ENCODE measurements at places on chromosomes 16 and 17. TPM values are rescaled to one million over a fixed set of nuclear protein-coding genes. Genes with fewer than 3 reads are reported as not detected.

GRCh38 chr17:2705888-2706795 is 5.4 kb downstream of the CLUH start:
- DNase-seq = no peak
- no peak overlapping the region for H3K4me3 ChIP-seq
- H3K36me3 ChIP-seq = peaks cover 4% of the 10 kb centered on the region
- H3K27me3 ChIP-seq = no peaks in the 10 kb centered on the region
- no peak overlapping the region for H3K27ac ChIP-seq
- peaks cover 33% of the 10 kb centered on the region for H3K4me1 ChIP-seq

The PYY gene
- 0.21 TPM for polyA plus RNA-seq

The CTRB1 gene
- polyA plus RNA-seq = not detected

GRCh38 chr17:49935526-49936210 is 33.3 kb upstream of the DLX4 start:
- DNase-seq = no peak
- H3K4me3 ChIP-seq = no peak overlapping the region
- peaks cover 96% of the 10 kb centered on the region for H3K27me3 ChIP-seq
- H3K27ac ChIP-seq = no peak overlapping the region
- no peaks in the 10 kb centered on the region for H3K4me1 ChIP-seq
- H3K36me3 ChIP-seq = no peaks in the 10 kb centered on the region

- no peaks in the 10 kb centered on the region for H3K27me3 ChIP-seq
- H3K4me3 ChIP-seq = no peak overlapping the region
- H3K36me3 ChIP-seq = peaks cover 21% of the 10 kb centered on the region
- H3K27ac ChIP-seq = no peak overlapping the region
These were observed 28.8 kb downstream of the MAP2K3 start for GRCh38 chr17:21313320-21313719.

The NTN3 gene
- polyA plus RNA-seq = 0.28 TPM

The TBX21 gene
- polyA plus RNA-seq = not detected
